ENCODE measurements at places on chromosomes 6 and 20. TPM values are rescaled to one million over a fixed set of nuclear protein-coding genes. Genes with fewer than 3 reads are reported as not detected.

DNA sequence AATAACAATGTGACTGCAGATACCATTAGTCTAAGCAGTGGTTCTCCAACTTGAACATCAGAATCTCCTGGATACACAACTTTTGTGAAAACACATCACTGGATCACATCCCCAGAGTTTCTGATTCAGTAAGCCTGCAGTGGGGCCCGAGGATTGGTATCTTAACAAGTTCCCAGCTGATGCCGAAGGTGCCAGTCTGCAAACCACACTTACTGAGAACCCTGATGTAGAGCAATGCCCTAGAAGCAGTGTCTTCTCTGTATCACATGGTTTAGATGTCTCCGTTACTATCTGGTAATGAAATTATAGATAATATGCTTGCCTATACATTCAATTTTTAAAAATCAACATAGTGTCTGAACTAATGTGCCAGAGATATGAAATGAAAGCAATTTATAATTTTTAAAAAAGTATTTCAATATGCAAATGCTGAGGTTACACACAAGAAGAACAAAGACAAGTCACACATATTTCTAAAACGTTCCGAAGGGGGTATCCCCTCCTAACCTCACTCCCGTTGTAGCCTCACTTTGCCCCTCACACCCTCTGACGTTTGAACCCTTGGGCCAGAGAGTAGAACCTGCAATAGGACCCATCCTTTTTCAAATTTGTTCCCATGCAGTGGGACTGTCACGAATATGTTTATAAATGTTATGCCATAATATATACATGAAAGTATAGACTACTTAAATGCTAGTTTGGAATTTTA lies 115.4 kb upstream of the SAMD5 start:
- H3K27me3 ChIP-seq: no peaks in the 10 kb centered on the region
- no peak for DNase-seq
- H3K36me3 ChIP-seq: no peaks in the 10 kb centered on the region

GRCh38 chr20:58690396-58691135 lies 2.0 kb upstream of the NPEPL1 start:
- H3K27me3 ChIP-seq: no peaks in the 10 kb centered on the region
- DNase-seq: no peak
- H3K4me1 ChIP-seq: peaks cover 17% of the 10 kb centered on the region
- peaks cover 3% of the 10 kb centered on the region for H3K36me3 ChIP-seq
- peak overlapping the region; percentile 54 for H3K27ac ChIP-seq

Gene RRAGD
- 0.41 TPM for total RNA-seq

DNA sequence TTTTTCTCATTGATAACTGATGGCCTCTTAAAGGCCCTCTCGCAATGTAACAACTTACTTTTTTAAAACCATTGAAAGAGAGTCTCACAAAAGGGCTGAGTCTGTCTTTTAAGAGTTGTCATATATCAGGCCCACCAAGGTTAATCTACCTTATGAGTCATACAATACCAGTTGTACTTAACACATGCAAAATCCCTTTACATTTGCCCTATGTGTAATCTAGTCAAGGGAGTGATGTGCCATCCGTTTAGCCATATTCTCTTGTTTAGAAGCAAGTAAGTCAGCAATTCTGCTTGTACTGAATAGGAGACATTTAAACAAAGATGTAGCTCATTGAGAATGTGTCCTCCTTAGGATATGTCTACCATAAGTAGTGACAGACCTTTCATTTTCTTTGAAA lies 143.7 kb downstream of the TENT5A start:
- H3K4me3 ChIP-seq: no peak overlapping the region
- H3K27ac ChIP-seq: no peak overlapping the region
- H3K4me1 ChIP-seq: no peaks in the 10 kb centered on the region
- no peaks in the 10 kb centered on the region for H3K27me3 ChIP-seq
- no peaks in the 10 kb centered on the region for H3K36me3 ChIP-seq

- H3K4me3 ChIP-seq: no peak overlapping the region
- no peaks in the 10 kb centered on the region for H3K4me1 ChIP-seq
- no peaks in the 10 kb centered on the region for H3K36me3 ChIP-seq
- no peaks in the 10 kb centered on the region for H3K27me3 ChIP-seq
Measured at GRCh38 chr6:77072694-77073409, 390.4 kb downstream of the HTR1B start.

DNA sequence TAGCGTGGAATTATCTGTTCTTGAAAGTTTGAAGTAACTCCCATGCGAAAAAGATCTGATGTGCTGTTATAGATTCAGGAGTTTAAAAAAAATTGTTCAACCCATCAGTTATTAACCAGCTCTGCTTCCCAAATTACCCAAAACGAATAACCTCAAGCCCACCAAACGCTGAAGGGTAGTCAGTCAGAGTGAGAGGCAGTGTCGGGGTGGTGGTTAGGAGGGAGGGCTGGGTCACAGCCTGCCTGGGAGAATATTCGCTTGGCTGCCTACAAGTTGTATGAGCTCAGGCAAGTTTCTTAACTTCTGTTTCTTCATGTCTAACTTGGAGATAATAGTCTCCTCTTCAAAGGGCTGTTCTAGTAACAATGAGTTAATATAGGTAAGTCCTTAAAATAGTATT lies 114.6 kb downstream of the JPH2 start:
- peaks cover 19% of the 10 kb centered on the region for H3K36me3 ChIP-seq
- peaks cover 42% of the 10 kb centered on the region for H3K4me1 ChIP-seq
- peak overlapping the region; percentile 21 for H3K27ac ChIP-seq
- no peak overlapping the region for H3K4me3 ChIP-seq
- no peak for DNase-seq

- H3K36me3 ChIP-seq: no peaks in the 10 kb centered on the region
- DNase-seq: no peak
- H3K27ac ChIP-seq: no peak overlapping the region
- H3K27me3 ChIP-seq: no peaks in the 10 kb centered on the region
- no peak overlapping the region for H3K4me3 ChIP-seq
- H3K4me1 ChIP-seq: no peaks in the 10 kb centered on the region
Measured at GRCh38 chr20:8155229-8155628, 23.2 kb downstream of the PLCB1 start.

Gene TREM2
- total RNA-seq: not detected

- no peak overlapping the region for H3K4me3 ChIP-seq
- no peaks in the 10 kb centered on the region for H3K4me1 ChIP-seq
- no peaks in the 10 kb centered on the region for H3K36me3 ChIP-seq
- no peak overlapping the region for H3K27ac ChIP-seq
- DNase-seq: no peak
Measured at GRCh38 chr20:13913572-13913971, 76.8 kb downstream of the SEL1L2 start.

Gene DPPA5
- not detected for total RNA-seq

- no peak overlapping the region for H3K27ac ChIP-seq
- peaks cover 4% of the 10 kb centered on the region for H3K4me1 ChIP-seq
- no peaks in the 10 kb centered on the region for H3K27me3 ChIP-seq
- no peak overlapping the region for H3K4me3 ChIP-seq
- no peak for DNase-seq
Measured at GRCh38 chr6:43963877-43964658, 163.2 kb downstream of the MRPL14 start.

Gene IER3
- 0.54 TPM for total RNA-seq

- no peak overlapping the region for H3K27ac ChIP-seq
- no peaks in the 10 kb centered on the region for H3K36me3 ChIP-seq
- no peaks in the 10 kb centered on the region for H3K4me1 ChIP-seq
- no peak overlapping the region for H3K4me3 ChIP-seq
- H3K27me3 ChIP-seq: peaks cover 2% of the 10 kb centered on the region
Measured at GRCh38 chr6:8237668-8238067, 135.3 kb upstream of the EEF1E1 start.

DNA sequence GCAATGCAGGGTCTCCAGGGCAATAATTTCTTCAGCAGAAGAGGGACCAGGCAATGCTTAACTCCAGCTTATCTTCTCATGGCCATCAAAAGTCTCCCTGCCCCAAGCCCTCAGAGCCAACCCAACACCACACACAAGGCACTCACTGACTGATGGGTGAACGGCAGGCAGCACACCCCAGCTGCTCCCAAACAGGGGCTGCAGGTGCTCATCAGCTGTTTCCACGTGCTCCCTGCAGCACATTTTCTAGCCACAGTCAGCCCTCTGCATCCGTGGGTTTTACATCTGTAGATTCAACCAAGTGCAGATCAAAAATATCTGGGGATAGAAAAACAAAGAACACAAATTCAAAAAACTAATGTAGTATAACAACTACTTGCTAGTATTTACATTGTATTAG lies 4.0 kb upstream of the GABRR1 start:
- no peaks in the 10 kb centered on the region for H3K36me3 ChIP-seq
- no peak overlapping the region for H3K27ac ChIP-seq
- H3K4me3 ChIP-seq: no peak overlapping the region

- DNase-seq: no peak
- no peak overlapping the region for H3K4me3 ChIP-seq
- H3K27me3 ChIP-seq: no peaks in the 10 kb centered on the region
Measured at GRCh38 chr6:52610745-52611355, 34.0 kb upstream of the TRAM2 start.

- H3K27me3 ChIP-seq: no peaks in the 10 kb centered on the region
- no peak for DNase-seq
- H3K4me1 ChIP-seq: peaks cover 80% of the 10 kb centered on the region
- no peak overlapping the region for H3K4me3 ChIP-seq
- peaks cover 15% of the 10 kb centered on the region for H3K36me3 ChIP-seq
Measured at GRCh38 chr20:42958367-42959069, 231.2 kb downstream of the PTPRT start.

DNA sequence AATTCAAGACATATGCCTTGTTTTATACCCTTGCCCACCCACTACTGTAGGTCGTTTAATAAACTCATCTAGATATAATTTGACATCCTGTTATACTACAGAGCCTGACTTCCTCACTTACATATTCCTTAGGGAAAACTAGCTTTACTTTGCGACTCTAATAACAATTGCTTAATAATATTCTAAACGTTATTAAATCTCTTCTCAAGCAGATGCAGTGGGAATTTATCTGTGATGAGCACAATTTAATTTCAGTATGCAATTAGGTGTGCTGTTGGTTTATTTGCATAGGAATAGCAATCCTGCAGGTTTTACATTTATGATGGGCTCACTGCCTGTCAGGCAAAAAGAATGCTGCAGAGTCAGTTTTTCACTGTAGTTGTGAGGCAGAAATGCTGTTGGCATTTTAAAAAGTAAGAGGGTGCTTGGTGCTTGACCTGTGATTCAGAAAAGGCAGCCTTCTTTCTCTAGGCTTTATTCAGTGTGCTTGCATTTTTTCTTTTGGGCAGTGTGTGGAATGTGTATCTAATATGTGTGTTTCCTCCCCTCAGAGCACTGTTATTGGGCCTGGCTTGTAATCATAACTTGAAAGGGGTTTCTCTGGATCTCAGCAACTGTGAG lies 152.3 kb upstream of the SCGN start:
- DNase-seq: no peak
- H3K4me1 ChIP-seq: no peaks in the 10 kb centered on the region
- H3K4me3 ChIP-seq: no peak overlapping the region
- no peaks in the 10 kb centered on the region for H3K36me3 ChIP-seq

DNA sequence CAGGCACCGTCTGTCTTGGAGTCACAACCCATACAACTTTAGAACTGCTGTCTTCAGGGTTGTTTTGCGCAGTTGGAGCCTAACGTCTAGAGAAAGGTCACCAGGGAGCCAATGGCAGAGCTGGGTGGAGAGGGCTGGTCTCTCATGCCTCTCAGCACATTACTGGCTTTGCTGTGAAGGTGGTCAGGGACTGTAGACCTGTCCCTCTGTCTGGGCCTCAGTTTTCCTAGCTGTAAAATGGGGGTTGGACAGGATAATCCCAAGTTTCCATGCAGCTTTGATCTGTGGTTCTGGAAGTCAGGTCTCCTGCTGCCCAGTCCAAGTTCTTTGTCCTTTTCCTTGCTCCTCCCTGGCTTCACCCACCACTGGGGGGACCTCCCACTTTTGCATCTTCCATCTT lies 52.2 kb upstream of the EPB41L1 start:
- H3K27ac ChIP-seq: no peak overlapping the region
- no peaks in the 10 kb centered on the region for H3K36me3 ChIP-seq
- peaks cover 53% of the 10 kb centered on the region for H3K4me1 ChIP-seq
- no peak for DNase-seq

DNA sequence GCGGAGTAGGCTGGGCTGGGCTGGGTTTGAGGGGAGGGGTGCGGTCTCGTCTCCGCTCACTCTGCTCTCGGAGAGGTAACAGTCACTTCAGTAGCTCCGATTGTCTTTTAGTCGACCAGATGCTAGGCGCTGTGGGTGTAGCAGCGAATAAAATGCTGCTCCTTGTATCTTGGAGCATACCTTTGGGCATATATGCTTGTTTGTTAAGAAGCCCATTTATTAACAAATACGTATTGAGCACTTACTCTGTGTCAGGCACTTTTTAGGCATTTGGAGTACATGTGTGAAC lies 545 bp downstream of the ACTR5 start:
- DNase-seq: peak; percentile 70
- peaks cover 22% of the 10 kb centered on the region for H3K4me1 ChIP-seq
- H3K4me3 ChIP-seq: peak overlapping the region; percentile 95
- peaks cover 14% of the 10 kb centered on the region for H3K36me3 ChIP-seq
- H3K27ac ChIP-seq: no peak overlapping the region

Gene ADAT2
- 21.3 TPM for total RNA-seq

Gene POU3F2
- not detected for total RNA-seq

DNA sequence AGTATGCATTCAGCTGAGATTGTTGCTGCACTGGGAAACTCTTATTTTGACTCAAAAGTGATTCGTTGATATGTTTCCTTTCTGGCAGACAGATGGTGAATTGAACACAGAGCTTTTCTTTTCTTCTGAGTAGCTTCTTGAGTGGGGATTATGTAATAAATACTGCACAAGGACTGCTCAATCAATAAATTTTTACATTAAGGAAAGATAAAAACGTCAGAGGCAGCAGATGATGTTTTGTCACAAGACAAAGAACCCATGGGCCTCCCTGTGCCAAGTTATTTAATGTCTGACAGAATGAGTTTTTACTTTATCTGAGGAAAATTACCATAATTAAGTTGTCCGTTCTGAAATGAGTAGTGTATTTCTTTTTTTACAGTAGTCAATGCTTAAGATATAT lies 460.3 kb downstream of the UTRN start:
- no peak for DNase-seq
- H3K27me3 ChIP-seq: no peaks in the 10 kb centered on the region
- no peak overlapping the region for H3K4me3 ChIP-seq
- H3K4me1 ChIP-seq: no peaks in the 10 kb centered on the region
- H3K27ac ChIP-seq: no peak overlapping the region

- no peak overlapping the region for H3K27ac ChIP-seq
- H3K4me3 ChIP-seq: peak overlapping the region; percentile 74
- H3K27me3 ChIP-seq: no peaks in the 10 kb centered on the region
- H3K36me3 ChIP-seq: no peaks in the 10 kb centered on the region
Measured at GRCh38 chr20:35617397-35618262, 2.0 kb downstream of the SPAG4 start.

GRCh38 chr6:6466967-6467761 lies 121.4 kb upstream of the LY86 start:
- no peaks in the 10 kb centered on the region for H3K27me3 ChIP-seq
- no peak for DNase-seq
- no peak overlapping the region for H3K27ac ChIP-seq
- peaks cover 7% of the 10 kb centered on the region for H3K4me1 ChIP-seq

Gene RBM39
- total RNA-seq: 315 TPM
